ENCODE measurements at places on chromosomes 12 and 14. TPM values are rescaled to one million over a fixed set of nuclear protein-coding genes. Genes with fewer than 3 reads are reported as not detected.

Gene PRMT5
- total RNA-seq = 200 TPM

Gene REC8
- 26.7 TPM for total RNA-seq

- no peak for DNase-seq
Measured at GRCh38 chr12:56632701-56633467, 2.8 kb upstream of the BAZ2A start.

GRCh38 chr14:58643366-58643765, 5.6 kb downstream of the DACT1 start:
- no peak for DNase-seq

GRCh38 chr12:39752482-39753137, 133.0 kb upstream of the ABCD2 start:
- DNase-seq = no peak

DNA sequence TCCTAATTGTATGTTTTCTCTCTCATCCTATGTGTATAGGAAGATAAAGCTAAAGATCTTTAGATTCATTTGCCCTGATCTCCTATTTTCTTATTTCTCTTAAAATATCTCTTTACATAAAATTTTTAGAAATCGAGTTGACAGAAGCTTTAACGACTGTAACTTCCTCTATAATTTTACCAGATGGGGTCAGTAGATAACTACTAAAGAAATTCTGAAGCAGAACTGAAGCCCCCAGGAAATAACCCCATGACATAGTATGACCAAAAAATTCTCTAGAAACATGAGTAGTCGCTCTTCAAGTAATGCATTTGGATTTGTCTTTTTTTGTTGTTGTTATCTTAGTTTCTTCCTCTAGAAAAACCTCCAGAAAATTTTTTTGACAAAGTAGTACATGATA, 288.0 kb downstream of the ERC1 start:
- DNase-seq = no peak
